Keratinocyte (primary cell): ENCODE measurements at places on chromosomes 4 and X.

- no peak for DNase-seq
Observed at GRCh38 chr4:114361249-114361648, 237.4 kb upstream of the UGT8 start.

DNA sequence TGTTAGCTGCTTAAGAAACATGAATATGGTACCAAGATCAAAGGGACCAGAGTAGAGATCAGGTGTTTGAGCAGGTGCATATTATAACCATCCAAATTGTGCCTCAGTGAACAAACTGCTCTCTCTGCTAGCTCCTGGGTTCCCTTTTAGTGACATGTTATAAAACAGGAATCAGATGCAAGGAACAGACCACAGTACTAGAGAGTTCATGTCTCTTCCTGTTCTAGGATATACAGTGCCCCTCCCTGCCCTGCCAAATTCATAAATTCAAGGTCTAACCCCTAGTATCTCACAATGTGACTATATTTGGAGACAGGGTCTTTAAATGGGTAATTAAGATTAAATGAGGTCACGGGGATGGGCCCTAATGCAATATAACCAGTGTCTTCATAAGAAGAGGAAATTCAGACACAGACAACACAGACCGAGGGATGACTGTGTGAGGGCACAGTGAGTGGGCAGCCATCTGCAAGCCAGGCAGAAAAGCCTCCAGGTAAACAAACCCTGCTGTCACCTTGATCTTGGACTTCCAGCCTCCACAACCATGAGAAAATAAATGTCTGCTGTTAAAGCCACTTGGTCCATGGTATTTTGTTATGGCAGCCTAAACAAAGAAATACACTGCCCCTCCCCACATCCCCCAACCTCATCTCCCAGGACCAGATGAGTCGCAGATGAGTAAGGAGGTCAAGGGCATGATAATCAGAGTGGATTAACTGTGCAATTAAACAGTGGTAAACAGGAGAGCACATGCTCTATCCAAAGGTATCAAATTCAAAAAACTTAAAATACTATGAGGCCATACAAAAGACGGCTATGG lies 82.5 kb downstream of the RBM47 start:
- DNase-seq: no peak

DNA sequence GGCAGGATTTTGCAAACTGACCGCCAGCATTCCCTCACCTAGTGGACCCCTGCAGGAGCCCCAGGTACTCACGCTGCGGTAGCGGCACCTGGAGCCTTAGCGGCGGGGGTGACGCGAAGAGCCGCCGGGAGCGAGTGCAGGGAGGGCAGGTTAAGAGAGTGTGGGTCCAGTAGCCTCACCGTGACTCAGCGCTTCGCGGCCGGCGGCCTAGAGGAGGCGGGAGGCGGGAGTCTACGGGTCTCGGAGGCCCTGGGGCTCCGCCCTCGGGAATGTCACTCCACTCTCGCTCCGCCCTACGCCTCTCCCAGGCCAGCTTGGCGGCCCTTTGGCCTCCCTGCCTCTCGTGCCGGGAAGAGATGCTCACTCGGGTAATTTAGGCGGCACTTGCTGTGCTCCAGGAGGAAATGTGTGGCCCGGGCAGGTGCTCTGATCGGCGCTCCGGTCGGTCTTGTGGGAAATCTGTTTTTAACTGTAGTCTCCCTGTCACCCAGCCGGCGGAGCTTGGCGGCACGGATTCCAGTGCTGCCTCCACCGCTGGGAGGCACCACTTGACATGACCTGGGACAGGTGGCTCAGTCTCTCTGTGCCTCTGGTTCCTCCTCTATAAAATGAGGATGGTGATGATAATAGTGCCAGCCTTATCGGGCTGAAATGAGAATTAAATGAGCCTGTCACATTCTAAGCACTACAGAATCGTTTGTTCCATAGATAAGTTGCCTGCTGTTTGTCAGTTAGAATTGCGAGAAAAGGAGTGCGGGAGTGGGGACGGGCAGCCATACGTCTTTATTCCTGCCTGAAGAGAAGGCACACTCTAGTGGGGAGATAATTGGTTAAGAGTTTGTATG lies at the start of gene PIR:
Gene PIR, minus strand, starts transcription at position 216 of the 845 bp plus-strand sequence. CDS start 2,076 bp downstream, outside the sequence.
- no peak for DNase-seq

GRCh38 chr4:78551420-78552351 lies at the start of gene ANXA3:
TSS of gene ANXA3 (plus strand) at chr4:78551770. CDS start at chr4:78554474, 2,704 bp downstream.
- no peak for DNase-seq

DNA sequence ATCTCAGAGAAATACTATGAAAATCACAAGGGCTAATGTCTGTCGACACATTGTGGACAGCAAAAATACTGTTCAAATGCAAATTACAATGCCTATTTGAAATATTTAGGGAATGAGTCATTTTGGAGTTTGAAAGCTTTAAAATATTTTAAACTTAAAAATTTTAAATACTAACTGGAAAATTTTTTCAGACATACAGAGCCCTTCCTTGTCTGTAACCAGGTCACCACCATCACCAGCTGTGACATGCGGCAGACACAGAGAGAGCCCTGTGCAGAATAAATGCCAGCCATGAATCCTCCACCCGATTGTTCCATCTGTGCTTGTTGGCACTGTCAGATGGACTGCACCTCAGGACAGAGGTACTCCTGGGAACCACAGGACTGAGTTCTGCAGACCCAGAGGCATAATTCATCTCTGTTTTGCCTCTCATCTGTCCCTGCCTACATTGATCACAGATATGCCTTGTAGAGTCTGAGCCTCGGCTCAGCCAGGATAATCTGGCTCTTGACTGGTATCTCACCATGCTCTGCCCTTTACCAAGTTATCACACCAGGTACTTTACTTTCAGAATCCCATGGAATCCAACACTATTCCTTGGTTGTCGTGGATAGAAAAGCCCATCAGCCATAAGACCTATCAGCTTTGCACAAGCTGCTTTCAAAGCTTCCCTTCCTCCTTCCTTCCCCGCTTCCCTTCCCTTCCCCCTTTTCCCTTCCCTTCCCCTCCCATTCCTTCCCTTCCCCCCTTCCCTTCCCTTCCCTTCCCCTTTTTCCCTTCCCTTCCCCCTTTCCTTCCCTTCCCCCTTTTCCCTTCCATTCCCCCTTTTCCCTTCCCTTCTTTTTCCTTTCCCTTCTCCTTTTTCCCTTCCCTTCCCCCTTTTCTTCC lies 67.2 kb downstream of the TBC1D9 start:
- DNase-seq: no peak

DNA sequence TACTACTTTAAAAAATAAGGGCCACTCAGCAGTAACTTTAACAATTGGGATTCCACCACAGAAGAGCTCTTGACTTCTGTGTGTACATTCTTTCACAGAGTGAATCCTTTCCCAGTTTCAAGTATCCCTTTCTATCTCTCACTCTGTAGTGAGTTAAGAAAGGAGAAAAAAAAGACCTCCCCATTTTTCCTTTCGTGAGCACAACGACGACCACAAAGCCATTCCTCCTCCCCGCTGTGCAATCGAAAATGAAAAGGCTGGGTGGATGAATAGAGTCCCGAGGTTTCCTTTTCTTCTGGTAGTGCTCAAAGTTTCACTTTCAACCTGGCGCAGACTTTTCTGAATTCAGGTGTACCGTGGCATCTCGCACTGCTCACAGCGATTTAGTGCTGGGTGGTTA lies 58.0 kb downstream of the TAB3 start:
- DNase-seq: no peak

DNA sequence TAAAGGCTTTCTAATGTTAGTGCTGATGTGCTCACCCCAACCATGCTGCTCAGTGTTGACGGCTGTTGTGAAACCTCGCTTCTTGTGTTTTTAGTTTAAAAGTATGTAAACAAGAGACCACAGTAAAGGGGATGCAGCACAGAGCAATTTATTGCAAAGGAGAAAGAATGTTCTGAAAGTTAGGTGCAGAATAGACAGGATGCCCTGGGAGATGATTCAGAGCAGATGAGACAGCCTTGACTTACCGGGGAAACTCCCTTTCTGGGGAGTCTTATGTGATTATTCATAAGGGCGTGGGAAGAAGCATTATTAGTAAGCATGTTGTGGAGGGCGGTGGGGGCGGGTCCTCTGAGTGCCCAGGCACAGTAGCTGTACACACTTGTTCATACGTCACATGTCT lies 47.7 kb downstream of the EVC start:
- peak; percentile 93 for DNase-seq

DNA sequence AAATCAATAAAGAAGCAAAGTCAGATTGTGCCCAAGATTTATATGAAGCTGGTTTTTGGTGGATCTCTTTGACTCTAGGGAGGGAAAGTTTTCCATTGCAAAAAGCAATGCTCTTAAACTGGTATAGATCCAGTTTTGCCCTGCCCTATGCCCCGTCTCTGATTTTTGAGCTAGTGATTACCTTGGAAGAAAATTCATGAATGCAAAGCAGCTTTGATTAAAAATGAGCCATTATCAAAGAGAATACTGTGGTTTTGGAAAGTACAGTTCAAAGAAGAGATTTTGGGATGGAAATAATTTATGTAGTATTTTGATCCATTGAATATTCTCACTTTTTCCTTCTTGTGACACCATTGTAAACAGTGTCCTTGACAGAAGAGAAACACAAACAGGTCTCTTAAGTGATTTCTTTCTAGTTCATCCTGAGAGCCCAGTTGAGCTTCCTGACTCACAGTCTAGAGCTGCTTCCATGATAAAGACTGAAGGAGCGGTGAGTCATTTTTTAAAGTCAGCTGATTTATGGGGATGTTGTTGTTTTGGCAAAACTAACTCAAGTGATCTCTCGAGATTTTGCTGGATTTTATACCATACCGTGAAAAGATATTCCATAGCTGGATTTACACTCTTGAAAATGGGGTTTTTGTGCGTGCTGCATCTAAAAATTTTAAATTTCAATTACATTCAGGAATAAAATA lies 76.7 kb downstream of the AFF1 start:
- no peak for DNase-seq

DNA sequence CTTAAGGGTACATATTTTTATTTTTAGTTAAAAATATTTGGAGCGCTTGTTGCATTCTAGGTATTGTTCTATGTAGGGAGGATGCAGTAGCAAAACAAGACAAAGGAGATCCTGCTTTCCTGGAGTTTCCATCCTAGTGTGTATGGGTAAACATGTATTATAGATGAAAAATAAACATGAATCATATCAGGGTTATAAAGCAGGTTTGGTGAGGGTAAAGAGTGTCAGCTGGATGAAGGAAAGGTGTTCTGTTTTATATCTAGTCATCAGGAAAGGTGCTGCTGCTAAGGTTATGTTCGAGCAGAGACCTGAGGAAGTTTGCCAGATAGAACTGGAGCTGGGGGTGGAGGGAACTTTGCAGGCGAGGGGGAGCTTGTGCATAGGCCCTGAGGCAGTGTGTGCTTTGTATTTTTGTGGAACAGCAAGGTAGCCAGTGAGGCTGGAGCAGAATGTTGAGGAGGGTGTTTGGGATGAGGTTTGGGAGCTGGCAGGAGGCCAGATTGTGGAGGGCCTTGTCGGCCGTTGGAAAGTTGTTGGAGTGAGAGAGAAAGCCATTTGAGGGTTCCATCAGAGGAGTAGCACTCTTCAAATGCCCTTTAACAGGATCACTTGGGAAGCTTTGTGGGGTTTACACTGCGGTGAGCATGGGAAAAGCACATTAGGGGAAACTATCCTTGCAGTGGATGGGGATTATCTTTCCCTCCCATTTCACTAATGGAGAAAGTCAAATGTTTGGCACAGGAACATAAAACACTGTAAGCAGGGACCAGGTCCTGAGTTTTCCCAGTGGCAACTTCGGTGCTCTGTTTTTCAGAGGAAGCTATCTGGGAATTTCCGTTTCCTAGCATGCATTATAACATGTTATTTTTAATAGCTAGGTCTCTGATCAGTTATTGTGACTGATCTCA lies 35.9 kb downstream of the AFF1 start:
- DNase-seq: no peak

DNA sequence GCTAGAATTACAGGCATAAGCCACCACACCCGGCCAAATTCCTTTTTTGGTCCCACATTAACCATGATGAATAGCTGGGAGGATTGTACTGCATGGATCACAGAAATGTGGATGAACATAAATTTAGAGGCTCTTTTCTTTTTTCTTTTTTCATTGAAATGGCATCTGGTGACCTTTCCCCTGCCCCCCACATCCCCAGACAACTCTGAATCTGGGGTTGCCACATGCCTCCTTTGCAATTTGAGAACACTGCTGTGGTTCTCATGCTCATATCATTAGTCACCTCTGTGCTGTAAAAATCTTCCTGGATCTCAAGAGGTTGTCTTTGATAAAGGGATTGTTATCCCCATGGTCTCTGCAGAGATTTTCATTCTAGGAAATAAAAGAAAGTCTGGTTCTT lies 22.8 kb upstream of the FMR1NB start:
- DNase-seq: no peak
